GM12865 (cell line): ENCODE measurements at places on chromosomes 16 and 17.

- DNase-seq: no peak
Observed at GRCh38 chr17:3921502-3922319, 5.4 kb upstream of the P2RX1 start.

GRCh38 chr17:14308636-14308964 lies 7.7 kb downstream of the HS3ST3B1 start:
- DNase-seq: no peak

- no peak for DNase-seq
Observed at GRCh38 chr17:82243648-82244412, 15.0 kb downstream of the SLC16A3 start.

- no peak for DNase-seq
Observed at GRCh38 chr17:6713918-6714271, 726 bp upstream of the SLC13A5 start.

GRCh38 chr17:81488276-81488860 lies 24.2 kb downstream of the ACTG1 start:
- DNase-seq: peak; percentile 35

GRCh38 chr16:72833969-72834368 lies 214.0 kb downstream of the ZFHX3 start:
- DNase-seq: no peak
